ENCODE measurements at places on chromosomes 1 and 21. TPM values are rescaled to one million over a fixed set of nuclear protein-coding genes. Genes with fewer than 3 reads are reported as not detected.

The EDARADD gene
- total RNA-seq = 1.3 TPM

The TOE1 gene
- 17.0 TPM for total RNA-seq

The TSACC gene
- 3.5 TPM for total RNA-seq

The CLCA1 gene
- total RNA-seq = not detected

The GSTM5 gene
- not detected for total RNA-seq

The CA6 gene
- not detected for total RNA-seq

The KISS1 gene
- not detected for total RNA-seq

The SDF4 gene
- total RNA-seq = 102 TPM

Measured in H7 (cell line).